ENCODE measurements at places on chromosomes 7 and 10.

DNA sequence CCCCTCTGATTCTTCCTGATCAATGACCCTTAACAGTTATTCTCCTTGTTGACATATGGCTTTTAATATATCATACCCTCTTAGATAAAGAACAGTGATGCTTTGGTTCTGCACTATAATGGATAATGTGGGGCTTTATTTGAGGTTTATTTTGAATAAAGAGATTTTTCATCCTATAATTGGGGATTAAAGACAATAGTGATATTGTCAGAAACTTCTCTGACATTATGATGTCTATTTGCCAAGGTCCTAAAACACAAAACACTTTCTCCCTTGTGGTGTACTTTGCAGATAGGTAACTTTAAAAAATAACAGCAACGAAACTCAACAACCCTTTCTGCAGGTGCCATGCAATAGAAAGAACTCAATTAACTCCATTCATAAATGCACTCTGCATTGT lies 243.6 kb upstream of the RHOBTB1 start:
- DNase-seq = no peak

GRCh38 chr7:142962991-142963390 lies 828 bp upstream of the KEL start:
- DNase-seq = no peak

GRCh38 chr7:80634505-80634904 lies 3.9 kb upstream of the CD36 start:
- peak; percentile 13 for DNase-seq

- DNase-seq = no peak
These were observed 1655.8 kb downstream of the REEP3 start for GRCh38 chr10:65176994-65177393.

- DNase-seq = no peak
These were observed 44.4 kb downstream of the ATXN7L1 start for GRCh38 chr7:105831824-105832535.

- DNase-seq = no peak
These were observed 30.3 kb upstream of the GPAM start for GRCh38 chr10:112213836-112214235.

- DNase-seq = no peak
These were observed 1009.2 kb downstream of the SORCS3 start for GRCh38 chr10:105650306-105650705.

- DNase-seq = no peak
These were observed 123.2 kb downstream of the HERPUD2 start for GRCh38 chr7:35571611-35572240.

GRCh38 chr7:33642312-33642711 lies 263.0 kb upstream of the BMPER start:
- no peak for DNase-seq

- DNase-seq = no peak
These were observed 25.0 kb downstream of the YKT6 start for GRCh38 chr7:44225566-44226395.

DNA sequence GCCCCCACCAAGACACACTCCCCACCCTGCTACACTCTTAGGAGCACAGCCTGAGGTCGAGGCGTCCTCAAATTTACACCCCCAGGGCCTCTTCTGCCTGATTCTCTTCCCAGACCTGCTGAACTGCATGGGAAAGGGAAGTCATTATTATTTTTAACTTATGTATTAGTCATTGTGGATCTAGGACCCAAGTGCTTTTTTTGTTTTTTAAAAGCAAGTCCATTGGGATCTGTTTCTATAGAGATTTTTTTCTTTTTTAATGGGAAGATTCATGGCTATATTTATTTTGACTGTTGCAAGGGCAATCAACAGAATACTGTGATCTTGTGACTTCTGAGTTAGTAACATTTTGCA lies 203.8 kb downstream of the ZMYND11 start:
- peak; percentile 64 for DNase-seq

GRCh38 chr7:13282377-13282980 lies 595.0 kb downstream of the ARL4A start:
- DNase-seq = no peak

DNA sequence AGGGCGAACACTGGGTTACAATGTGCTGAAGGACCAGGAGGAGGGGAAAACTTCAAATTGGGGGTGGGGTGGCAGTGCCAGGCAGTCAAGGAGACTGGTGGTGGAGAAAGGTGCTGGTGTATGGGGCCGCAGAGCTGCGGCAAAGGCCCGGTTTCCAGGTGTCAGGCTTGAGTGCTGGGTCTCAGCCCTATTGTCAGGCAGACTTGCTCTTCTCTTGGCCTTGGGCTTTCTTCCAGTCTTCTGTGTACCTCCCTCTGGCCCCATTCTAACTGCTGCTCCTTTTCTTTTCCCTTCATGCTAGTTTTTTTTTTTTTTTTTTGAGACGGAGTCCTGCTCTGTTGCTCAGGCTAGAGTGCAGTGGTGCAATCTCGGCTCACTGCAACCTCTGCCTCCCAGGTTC lies 51.0 kb downstream of the POLR3A start:
- no peak for DNase-seq

- no peak for DNase-seq
These were observed 237.9 kb downstream of the C7orf25 start for GRCh38 chr7:42673951-42674350.

DNA sequence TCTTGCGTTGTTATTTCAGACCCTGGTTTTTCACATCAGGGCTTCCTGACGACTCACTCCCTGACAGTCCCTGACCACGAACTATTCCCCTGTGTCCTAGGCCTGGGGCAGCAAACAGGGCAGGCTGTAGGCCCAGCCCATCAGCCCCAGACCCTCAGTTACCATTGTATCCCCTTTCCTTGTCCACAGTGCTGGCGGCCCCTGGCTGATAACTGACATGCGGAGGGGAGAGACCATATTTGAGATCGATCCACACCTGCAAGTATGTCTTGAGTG lies 50.5 kb upstream of the TRIM8 start:
- no peak for DNase-seq

DNA sequence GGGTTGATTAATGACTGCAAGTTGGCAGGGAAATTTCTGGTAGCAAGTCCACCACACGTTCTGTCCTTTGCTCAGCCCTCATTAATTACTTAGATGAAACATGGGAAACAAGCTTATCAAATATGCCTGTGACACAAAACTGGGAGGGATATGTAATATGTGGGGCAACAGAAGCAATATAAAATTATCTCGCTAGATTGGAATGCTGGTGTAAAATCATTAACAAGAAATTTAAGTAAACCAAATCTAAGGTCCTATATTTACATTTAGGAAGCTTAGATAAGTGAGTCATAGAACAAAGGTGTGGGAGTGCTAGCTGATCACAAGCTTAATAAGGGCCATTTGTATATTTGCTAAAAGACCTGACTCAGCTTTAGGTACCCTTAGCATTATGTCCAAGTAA lies 23.5 kb downstream of the TRPV5 start:
- DNase-seq = no peak

DNA sequence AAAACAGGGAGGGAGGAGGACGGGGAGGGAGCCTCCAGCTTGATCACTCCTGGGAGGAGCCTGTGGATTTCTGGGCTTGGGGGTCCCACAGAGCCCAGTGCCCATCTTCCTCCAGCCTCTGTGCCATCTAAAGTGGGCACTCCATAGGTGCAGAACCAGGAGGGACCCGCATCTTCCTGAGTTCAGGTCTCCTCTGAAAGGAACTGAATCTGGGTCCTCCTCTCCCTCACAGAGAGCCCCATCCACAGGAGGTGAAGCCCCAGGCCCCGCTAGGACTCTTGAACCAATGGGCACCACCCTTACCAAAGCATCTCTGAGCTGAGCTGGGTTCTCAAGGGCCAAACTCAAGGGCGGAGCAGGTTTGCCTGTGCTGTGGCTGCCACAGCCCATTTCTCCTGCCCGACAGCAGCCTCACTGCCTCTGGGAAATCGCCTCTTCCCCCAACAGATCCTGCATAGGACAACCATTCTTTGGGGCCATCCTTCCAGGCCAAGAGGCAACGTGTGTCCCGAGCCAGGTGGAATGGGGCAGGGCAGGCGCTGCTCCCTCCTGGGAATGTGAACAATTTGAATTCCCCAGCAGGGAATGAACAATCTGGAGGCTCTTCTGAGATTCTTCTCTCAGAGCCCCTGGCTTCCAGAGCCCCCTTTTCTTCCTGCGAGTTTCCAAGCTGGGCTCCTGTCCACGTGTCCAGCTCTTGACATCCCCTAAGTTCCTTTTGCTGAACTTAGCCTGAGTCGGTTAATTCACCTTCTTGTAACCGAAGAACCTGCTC lies 411.0 kb upstream of the FOXK1 start:
- DNase-seq = no peak

- no peak for DNase-seq
These were observed 6.4 kb downstream of the HEPACAM2 start for GRCh38 chr7:93219868-93220267.

GRCh38 chr10:3811291-3811870 lies 26.4 kb upstream of the KLF6 start:
- no peak for DNase-seq

DNA sequence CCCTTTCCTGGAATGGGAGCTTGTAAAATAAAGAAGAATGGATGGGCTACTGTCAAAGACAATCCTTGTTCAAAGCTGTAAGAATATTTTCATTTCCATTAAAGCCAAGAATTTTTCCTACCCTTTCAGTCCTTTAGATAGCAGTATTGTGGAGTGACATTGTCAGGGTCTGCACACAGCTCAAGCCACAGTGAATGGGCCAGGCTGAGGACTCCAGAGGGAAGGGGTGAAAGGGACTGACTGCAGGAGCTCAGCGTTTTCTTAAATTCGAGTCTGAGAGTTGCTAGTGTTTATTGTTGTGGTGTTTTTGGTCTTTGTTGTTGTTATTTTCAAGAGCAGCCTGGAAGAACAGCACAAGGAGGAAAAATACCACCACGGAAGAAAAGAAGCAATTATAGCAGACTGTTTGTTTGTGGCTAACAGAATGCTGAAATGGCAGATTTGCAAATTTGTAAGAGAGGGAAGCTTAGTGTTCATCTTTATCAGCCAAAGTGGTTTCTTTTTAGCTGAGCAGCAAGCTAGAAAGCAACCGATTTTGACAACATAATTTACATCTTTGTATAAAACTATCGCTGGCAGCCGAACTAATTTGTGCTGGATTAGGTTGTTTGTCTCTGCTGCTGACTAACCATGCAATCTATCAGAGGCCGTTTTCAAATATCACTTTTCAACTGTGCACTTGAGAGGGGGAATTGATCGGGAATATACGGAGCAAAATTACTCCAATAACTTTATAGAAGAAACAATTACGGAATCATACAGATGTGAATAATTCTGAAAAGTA lies 192.1 kb downstream of the LRMDA start:
- DNase-seq = no peak

DNA sequence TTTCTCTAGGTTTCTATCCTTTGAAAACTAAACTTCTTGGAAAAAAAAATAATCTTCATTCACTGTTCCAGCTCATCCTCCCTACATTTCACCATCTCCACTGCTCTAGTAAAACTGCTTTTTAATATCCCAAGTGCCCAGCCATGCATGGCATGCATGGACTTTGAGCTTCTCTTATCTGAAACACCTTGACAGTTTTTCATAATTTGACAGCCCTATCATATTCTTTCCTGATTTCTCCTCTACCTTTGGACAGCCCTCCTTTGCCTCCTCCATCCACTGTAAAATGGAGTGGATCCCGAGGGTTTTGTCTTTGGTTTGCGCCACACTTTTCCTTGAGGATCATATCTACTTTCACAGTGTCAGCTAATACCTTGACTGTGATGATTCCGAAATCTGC lies 212.8 kb downstream of the ANK3 start:
- DNase-seq = no peak

- DNase-seq = no peak
These were observed 25.1 kb upstream of the GHRHR start for GRCh38 chr7:30938435-30939316.

GRCh38 chr10:44301781-44302355 lies 83.0 kb downstream of the CXCL12 start:
- DNase-seq = no peak

GRCh38 chr10:126070476-126071215 lies 174.3 kb downstream of the FANK1 start:
- DNase-seq = no peak

- no peak for DNase-seq
These were observed 421.0 kb downstream of the PTPRN2 start for GRCh38 chr7:158166386-158167340.

GRCh38 chr10:59240582-59241183 lies 64.2 kb downstream of the PHYHIPL start:
- no peak for DNase-seq

DNA sequence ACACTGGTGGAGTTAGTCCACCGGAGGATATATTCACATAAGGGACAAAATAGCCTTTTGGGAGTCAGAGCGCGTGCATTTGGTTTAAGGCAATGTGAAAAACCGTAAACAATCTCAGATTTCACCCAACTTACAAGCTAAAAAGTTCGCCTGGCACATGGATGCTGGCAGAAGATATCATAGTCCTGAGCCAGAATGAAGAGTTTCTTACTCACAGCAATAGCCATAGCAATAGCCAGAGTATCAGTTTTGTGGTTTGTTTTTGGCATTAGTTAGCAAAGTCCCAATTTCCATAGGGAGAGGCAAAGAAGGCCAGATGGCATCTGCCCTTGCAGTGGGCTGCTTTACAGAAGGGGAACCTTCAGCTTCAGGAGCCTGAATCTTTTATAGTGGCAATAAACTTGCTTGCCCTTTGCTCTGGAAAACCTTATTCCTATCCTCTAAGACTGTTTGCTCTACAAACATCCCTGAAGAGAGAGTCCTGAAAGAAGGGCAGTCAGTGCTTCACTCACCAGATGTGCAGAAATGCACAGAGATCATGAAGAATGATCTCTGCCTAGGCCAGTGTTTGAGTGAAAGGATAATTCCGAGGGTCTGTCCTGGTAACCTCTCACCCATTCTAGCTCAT lies 28.7 kb upstream of the RSBN1L start:
- no peak for DNase-seq

DNA sequence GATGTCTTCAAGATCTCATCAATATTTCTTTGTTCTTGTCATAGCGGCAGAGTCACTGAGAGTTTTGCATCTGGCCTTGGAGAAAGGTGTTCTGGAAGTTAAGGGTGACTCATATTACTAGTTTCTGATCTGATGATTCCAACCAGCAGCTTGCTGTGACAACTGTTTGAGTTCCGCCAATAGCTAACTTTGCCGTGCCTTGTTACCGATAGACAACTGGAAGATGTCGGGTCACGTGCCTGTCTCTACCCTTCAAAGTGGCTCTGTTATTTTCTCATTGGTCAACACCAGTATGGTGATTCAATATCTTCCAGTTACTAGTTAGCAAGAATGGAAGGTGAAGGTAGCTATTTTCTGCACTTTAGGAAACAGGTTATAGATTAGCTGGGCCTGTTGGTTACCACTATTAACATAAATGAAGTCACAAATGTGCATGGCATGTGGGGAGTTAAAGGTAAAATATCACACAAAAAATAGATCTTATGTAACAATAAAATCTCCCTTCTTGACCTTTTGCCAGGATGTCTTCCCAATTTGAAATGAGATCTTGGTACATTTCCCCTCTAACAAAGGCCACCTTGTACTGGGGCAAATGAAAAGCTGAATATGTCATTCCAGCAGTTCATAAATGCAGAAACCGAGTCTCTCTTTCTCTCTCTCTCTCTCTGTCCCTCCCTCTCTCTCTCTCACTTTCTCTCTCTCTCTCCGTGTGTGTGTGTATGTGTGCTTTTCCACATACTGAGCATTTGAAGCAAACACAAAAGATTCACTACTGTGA lies 2.6 kb upstream of the MGAM2 start:
- no peak for DNase-seq

- DNase-seq = no peak
These were observed 303.9 kb downstream of the SDHAF3 start for GRCh38 chr7:97421307-97421930.

GRCh38 chr7:7554649-7555575 lies 11.8 kb upstream of the MIOS start:
- DNase-seq = no peak
